ENCODE measurements at places on chromosomes 7 and 10.

- DNase-seq: no peak
These were observed 268.0 kb downstream of the ZEB1 start for GRCh38 chr10:31586723-31587638.

DNA sequence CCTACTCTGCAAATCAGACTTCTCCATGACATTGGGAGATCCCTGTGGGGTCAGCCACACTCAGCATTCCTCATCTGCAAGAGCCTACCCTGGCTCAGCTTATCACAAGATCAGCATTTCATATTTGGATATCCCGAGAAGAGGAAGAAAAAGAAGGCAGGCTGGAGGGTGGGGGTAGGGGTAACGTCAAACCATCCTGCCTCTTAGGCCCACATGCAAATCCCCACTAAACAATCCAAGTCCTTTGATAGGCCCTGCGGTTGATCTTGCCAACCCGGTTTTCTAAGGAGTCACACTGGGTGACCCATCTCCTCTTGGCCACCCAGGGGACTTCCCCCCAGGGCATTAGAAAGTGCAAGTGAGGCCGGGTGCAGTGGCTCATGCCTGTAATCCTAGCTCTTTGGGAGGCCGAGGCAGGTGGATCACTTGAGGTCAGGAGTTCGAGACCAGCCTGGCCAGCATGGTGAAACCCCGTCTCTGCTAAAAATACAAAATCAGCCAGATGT, 128.0 kb upstream of the CALN1 start:
- no peak for DNase-seq

- DNase-seq: no peak
These were observed 113.1 kb upstream of the PCBD1 start for GRCh38 chr10:71001470-71001869.

GRCh38 chr7:150564006-150564405, 3.2 kb upstream of the GIMAP4 start:
- DNase-seq: no peak

DNA sequence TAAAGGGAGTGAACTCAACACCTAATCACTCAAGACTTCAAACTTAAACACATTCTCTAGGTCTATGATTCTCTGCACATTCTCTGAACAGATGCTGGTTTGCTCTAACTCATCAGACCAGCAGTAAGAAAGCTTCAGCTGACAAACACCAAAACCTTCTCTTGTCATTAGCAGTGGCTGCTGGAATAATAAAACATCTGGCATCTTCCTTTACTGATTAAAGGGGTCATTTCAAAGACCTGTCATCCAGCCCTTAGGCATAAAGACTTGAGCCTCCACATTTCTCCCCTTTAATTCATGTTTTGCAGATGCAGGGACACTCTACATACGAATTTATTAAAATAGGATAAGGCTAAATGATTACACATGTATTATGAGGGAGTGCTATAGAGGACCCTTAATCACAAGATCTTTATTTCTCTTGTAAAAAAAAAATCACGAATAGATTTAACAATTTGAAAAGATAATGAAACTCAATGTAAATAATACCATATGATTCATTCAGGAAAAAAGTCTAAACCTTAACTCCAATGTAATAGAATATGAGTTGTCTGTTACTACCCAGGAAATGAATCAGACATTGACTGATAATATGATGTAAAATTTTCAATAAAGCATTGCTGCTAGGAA, 152.4 kb upstream of the GNAI1 start:
- no peak for DNase-seq

- DNase-seq: no peak
These were observed 317.6 kb upstream of the PLXDC2 start for GRCh38 chr10:19498393-19499290.

- DNase-seq: no peak
These were observed 52.1 kb downstream of the INSIG1 start for GRCh38 chr7:155349601-155350331.

DNA sequence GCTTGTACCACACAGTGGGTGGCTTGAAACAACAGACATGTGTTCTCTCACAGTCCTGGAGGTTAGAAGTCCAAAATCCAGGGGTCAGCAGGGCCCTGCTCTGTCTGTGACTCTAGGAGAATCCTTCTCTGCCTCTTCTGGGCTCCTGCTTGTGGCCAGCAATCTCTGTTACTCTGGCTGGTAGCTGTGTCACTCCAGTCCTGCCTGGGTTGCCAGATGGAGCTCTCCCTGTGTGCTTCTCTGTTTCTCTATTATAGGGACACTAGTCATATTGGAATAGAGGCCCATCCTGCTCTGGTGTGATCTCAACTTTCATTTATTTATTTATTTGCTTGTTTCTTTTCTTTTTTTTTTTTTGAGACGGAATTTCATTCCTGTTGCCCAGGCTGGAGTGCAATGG, 276.6 kb upstream of the GALNT17 start:
- no peak for DNase-seq

DNA sequence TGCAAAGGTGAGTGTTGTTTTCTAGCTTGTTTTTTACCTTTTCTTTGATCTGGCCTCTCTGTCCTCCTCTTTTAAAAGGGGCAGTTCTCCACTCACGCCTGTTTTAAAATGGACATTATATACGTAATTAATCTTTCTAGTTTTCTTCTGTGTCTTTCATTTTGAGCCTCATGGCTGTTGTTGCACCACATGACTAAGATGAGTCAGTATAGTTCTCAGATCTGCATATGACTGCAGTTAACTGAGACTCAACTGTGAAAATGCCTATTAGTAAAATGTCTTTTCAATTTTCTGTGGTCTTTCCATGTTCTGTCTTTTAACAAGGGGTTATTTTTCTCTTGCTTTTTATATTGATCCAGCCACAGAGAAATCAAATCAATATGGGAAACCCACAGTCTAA, 296.1 kb downstream of the CDK14 start:
- DNase-seq: no peak

- no peak for DNase-seq
These were observed 31.0 kb downstream of the GLRX3 start for GRCh38 chr10:130167193-130167592.

- DNase-seq: no peak
These were observed 381.0 kb upstream of the NRP1 start for GRCh38 chr10:33715303-33715975.

DNA sequence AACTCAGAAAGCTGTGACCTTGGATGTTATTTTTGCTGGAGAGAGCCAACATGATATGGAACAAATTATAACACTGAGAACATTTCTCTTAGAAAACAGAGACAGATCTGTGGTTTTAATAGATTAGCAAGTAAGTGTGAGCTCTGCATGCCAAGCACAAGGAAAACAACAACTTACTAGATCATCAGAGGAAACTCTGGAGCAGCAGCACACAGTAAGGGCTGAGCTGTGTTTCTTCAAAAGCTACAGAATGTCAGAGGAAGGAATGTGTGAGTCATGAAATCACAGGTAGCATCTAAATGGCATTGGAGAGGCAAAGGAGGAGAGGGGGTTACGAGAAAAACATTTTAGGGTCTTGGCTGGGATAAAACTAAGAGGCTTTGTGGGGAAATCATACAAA, 283.4 kb upstream of the FZD8 start:
- DNase-seq: no peak

- no peak for DNase-seq
These were observed 18.8 kb upstream of the SH2D4B start for GRCh38 chr10:80518807-80519360.

DNA sequence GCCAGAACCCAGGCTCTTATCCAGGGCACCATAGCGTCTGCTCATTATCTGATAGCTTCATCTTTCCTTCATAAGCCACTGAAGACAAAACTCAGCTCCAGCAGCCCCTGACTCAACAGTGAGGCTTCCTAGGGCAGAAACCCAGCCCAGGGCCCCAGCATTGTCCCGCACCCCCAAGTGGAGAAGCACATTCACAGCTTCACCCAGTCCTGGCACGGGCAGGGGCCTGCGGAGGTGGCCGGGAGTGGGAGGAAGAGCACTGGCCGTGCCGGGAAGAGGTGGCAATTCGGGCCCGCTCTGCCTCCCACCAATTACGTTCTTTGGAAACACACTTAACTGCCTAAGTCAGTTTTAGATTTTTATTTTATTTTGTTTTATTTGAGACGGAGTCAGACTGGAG, 10.3 kb upstream of the CALML5 start:
- no peak for DNase-seq

GRCh38 chr7:129401228-129401966, 32.8 kb upstream of the STRIP2 start:
- DNase-seq: no peak

- DNase-seq: no peak
These were observed 111.0 kb upstream of the KLF14 start for GRCh38 chr7:130844811-130845580.

DNA sequence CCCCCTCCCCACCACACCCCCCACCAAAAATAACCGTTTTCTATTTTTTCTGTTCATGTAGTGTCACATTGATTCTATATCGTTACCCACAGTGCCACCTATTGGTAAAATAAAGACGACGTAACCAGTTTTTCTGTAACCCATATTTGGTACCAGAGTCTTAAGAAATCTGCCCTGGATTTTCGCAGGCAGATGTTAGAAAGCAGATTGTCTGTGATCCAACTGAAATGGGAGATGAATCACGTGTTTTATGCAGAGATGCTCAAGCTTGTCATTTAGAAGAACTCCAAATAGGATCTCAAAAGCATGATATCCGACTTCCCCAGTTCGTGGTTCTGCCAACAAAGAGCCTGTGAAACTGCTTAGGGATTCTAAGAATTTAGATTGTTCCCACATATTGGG, 261.1 kb upstream of the CSTF2T start:
- DNase-seq: no peak

- DNase-seq: no peak
These were observed 100.1 kb downstream of the ADAM22 start for GRCh38 chr7:88034083-88034695.

- no peak for DNase-seq
These were observed 24.8 kb downstream of the KIF5B start for GRCh38 chr10:32031424-32031823.

All from esophagus squamous epithelium (tissue), 5 donors.